ENCODE measurements at places on chromosomes 3 and 15.

DNA sequence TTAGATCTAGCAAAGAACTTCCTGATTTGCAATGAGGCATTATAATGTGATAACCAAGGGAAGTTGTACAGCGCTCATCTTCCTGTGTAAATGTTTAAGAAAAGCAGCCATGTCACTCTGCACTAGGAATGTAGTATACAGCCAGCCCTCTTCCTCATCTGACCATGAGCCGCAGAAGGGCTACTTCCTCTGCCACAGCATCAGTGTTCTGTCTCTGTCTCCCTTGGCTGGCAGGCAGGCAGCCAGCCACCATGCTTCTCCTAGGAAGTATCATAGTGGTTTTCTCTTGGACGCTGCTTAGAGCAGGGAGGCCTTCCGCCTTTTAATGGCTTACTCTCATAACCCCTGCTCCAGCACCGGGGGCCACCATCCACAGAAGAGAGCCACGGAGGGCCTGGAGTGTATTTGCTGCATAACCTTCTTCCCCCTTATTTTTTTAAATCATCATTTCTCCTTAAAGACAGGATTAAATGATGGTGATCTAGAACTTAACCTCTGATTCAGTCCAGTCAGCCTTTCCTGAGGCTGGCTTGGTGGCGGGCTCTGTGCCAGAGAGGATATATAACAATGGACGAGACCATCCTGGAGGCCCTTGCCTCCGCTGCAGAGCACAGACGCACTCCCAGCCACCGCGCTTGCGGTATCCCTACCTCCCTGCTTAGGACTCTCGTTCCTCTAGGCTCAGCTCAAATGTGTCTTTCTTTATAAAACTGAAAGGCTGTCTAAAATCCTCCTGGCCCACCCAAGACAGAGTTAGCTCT, 57.3 kb upstream of the PLXNA1 start:
- DNase-seq: peak; percentile 20

DNA sequence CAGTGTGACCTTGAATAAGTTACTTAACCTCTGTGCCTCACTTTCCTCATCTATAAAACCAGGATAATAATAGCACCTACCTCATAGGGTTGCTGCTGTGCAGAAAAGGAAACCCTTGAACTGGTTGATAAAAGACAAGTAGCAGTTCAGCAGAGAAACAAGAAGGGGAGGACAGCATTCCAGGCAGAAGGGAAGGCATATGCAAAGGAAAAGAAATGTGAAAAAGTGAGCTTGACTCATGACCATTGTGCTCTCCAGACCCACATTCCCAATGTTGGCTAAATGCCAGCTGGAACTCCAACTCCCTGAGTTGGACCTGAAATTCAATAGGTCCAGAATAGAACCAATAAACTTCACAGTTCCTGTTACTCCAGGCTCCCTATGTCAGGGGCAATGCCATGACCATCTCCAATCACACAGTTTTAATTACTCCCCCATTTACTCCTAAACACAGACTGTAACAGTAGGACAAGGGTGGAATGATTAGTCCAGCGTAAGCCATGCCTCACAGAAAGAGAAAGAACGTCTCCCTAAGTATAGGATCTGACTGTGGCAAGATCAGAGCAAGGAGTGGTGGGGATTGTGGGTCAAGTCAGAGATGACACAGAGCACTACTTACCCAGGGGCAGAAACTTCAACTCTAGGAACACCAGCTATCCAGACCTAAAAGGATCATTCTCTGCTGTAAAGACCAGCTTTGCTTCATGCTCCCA, 26.9 kb downstream of the PRKAR2A start:
- peak; percentile 35 for DNase-seq

GRCh38 chr3:109640146-109640652, 302.9 kb upstream of the DPPA4 start:
- no peak for DNase-seq

GRCh38 chr3:148896062-148896461, 31.0 kb downstream of the CPA3 start:
- DNase-seq: no peak

GRCh38 chr3:67790043-67790442, 135.6 kb upstream of the SUCLG2 start:
- DNase-seq: peak; percentile 53

DNA sequence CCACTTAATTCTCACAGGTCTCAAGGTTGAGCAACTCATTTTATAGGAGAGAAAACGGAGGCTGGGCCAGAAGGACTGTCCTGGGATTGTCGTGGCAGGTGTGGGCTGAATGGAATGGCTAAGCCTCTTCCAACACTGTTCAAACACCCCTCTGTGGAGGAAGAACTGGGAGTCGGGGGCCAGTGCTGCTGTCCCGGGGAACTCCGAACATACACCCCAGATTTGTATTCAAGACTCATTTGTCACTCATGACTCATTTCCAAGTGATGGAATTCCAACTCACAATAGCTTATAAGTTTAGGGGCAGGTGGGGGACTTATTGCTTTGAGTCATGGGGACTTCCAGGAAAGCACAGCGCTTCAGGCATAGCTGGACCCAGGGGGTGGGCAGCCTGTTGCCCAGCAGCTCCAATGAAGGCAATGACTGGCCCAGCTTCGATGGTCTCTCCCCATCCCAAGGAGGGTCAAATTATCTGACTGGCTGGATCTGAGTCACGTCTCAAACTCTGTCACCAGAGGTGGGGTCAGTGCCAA, 72.5 kb downstream of the TM2D3 start:
- DNase-seq: no peak

DNA sequence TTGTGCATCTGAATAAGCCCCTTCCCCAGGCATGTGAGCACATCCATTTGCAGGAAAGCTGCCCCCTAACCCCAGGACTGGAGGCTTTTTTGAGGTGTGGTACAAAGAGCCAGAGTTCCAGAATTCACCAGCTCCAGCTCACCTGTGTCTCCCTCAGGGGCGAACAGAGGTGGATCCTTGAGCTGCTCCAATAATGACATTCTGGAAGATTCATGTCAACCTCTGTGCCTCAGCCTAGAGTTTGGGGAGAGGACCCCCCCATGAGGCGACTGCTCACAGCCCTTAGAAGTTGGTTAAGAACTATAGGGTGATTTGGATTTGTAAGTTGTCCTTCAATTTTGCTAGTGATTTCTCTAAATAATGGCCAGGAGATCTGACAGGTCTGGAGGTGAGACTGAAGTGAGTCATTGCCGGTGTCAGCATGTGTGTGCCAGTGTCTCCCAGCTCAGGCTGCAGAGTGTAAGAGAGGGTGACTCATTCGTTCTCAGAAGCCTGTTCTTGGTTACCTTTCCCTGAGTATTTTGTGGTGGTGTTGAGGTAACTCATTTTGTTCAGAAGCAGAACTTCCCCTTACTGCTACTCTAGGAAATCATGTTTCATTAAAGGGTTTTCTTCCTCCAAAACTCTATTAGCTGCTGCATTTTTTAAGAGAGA, 136.9 kb upstream of the TOPAZ1 start:
- no peak for DNase-seq

DNA sequence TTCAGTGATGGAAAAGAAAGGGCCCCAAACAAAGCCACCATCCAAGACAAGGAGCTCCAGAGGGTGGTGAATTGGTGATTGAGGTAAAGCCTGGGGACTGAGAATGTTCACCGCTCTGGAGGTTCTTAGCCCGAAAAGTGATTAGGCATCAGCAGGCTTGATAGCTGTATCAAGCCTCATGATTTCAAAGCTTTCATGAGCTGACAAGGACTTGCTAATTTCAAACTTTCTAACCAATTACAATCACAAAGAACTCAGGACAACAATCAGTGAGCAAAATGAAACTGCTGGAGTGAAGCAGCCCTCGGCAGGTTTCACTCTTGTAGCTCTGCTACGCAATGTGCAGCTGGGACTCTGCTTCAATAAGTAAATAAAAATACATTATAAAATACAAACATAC, 391.3 kb downstream of the TIGIT start:
- DNase-seq: no peak

DNA sequence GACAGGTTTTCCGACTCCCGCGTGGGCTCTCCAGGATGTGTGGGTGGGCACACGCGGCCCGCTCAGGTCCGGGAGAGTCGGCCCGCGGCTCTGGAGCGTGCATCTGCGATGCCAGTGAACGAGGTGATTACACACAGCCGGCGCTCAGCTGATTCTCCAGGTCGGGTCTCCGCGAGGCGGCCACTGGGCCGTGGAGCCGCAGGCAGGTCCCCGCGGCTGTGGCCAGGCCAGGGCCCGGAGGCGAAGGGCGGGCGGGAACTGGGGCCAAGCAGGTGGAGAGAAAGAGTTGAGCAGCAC, 13.2 kb downstream of the PAK6 start:
- no peak for DNase-seq

DNA sequence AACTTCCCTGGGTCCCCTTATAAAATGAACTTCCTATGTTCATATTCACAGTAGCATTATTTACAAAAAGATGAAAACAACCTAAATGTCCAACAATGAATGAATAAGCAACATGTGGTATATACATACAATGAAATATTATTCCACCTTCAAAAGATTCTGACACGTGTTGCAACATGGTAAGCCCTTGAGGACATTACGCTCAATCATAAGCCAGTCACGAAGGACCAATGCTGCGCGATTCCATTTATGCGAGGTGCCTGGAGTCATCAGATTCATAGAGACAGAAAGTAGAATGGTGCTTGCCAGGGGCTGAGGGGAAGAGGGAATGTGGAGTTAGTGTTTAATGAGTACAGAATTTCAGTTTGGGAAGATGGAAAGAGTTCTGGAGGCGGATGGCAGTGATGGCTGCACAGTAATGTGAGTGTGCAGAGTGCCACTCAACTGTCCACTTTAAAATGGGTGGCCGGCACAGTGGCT, 88.8 kb upstream of the ALDH1A3 start:
- no peak for DNase-seq

DNA sequence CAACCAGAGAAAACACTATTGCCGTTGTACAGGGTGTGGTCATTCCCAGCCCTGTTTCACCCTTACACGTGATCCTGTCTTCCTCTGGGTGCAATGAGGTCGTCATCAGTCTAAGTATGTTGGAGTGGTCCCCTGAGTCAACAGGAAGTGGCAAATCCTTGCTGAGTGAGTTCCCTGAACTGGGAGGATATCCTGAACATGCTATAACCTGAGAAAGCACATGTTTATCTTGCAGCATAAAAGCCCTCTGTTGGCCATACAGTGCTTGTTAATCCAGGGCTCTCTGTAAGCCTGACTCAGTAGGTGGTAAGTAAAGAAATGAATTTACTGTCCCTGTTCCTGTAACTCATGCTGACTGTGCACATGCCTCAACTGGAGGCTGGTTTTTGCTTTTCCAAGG, 477.8 kb upstream of the RGMA start:
- DNase-seq: no peak

- DNase-seq: no peak
These were observed 10.1 kb upstream of the PODXL2 start for GRCh38 chr3:127618891-127619290.

- DNase-seq: no peak
These were observed 11.8 kb upstream of the LIPC start for GRCh38 chr15:58419803-58420524.

GRCh38 chr15:90126022-90126421, 23.8 kb upstream of the IDH2 start:
- no peak for DNase-seq

- DNase-seq: no peak
These were observed 41.0 kb downstream of the FLNB start for GRCh38 chr3:58049143-58049785.

GRCh38 chr3:195758721-195759353, 38.1 kb downstream of the MUC20 start:
- no peak for DNase-seq

DNA sequence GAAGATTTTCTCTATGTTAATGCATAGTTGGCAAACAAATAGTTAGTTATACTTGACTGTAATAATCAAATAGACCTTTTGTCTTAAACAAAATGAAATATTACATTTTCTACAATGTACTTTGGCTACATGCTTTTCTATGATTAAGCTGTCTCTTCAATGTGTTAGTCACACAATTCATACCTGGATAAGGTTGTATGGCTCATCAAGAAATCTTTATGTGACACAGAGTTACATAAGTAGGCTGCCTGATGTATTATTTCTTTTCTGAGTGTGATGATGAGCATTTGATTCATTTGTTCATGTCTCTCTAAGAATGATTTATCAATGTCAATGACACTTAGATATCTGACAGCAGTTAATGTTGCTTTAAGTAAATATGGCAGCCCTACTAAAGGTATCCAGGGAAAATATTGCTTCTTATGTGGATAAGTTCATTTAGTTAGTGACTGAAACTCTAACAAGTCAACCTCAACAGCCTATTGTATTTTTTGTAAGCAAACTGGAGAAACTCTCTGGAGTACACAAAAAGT, 157.4 kb upstream of the SOX2 start:
- no peak for DNase-seq

All from foreskin melanocyte (primary cell).